Activated naive CD8-positive, alpha-beta T cell treated with anti-CD3 and anti-CD28 coated beads, Interleukin-2, amount 10 ng/mL, durations not matched to agents 7 days and 5 days (primary cell): ENCODE measurements at places on chromosomes 11 and 22.

DNA sequence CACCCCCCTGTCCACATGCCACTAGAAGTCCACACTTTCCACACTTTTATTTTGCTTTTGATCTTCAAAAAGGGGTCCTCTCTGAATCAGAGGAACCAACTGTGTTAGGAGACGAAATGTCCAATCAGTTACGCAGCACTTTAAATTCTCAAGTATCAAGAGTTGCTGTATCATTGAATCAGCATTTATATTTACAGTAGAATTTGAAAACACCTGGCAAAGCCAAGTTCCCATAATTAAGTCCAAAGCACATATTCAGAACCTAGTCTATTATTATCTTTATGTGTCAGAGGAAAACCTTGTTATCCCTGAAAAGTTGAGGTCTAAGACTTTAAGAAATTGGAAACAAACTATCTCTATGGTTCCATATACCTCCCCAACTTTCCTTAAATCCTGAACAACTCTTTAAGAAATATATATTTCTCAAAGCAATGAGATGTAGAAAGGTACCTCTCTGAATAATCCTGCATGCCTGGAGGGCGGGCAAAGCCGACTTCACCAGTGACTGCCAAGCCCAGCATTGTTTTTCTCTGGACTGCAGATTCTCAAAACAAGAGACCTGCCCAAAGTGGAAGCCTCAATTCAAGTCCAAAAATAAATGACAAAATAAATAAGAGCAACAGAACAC is 75.9 kb upstream of the ARFGAP3 start:
- H3K27ac ChIP-seq: no peak overlapping the region
- H3K4me3 ChIP-seq: peak overlapping the region; percentile 20
- peaks cover 3% of the 10 kb centered on the region for H3K36me3 ChIP-seq
- no peaks in the 10 kb centered on the region for H3K27me3 ChIP-seq
- DNase-seq: no peak

GRCh38 chr11:8016440-8016839 is 29.3 kb downstream of the EIF3F start:
- H3K27me3 ChIP-seq: peaks cover 48% of the 10 kb centered on the region
- no peak for DNase-seq
- no peak overlapping the region for H3K27ac ChIP-seq
- peaks cover 9% of the 10 kb centered on the region for H3K4me1 ChIP-seq
- no peaks in the 10 kb centered on the region for H3K36me3 ChIP-seq
- no peak overlapping the region for H3K4me3 ChIP-seq

DNA sequence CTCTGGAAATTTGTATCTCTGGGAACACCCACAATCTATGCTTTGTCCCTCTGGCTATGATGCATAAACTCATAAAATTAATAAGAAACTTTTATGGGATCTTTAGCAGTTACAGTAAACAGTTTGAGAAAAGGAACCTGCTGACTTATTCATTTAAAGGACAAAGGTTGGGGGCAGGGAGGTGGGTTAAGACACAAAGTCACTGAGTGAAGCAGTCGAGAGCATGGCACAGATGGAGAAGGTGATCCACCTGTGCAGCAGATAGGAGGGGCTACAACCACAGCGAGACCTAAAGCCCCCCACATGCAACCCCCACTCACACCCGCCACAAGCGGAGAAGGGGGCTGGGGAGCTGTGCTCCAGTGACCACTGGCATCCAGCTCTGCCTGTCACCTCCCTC is 45.0 kb downstream of the SMCO4 start:
- peaks cover 4% of the 10 kb centered on the region for H3K4me1 ChIP-seq
- no peak overlapping the region for H3K27ac ChIP-seq
- H3K36me3 ChIP-seq: no peaks in the 10 kb centered on the region
- no peak overlapping the region for H3K4me3 ChIP-seq
- DNase-seq: no peak

DNA sequence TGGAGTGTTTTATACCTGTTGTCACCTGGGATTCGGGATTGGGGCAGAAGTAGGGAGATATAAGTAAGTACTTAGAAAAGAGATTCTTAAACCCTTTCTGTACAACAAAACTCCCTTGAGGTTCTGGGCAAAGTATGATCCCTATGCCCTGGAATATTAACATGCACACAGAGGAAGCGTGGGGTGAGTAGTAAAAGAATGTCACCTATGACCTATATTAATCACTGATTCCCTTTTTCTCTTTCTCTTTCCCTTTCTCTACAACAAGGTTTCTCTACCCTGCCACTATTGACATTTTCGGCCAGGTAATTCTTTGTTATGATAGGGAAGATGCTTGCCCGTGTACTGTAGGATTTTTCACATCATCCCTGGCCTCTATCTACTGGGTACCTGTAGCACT is 209.7 kb upstream of the PLET1 start:
- no peaks in the 10 kb centered on the region for H3K4me1 ChIP-seq
- no peak overlapping the region for H3K4me3 ChIP-seq
- no peaks in the 10 kb centered on the region for H3K36me3 ChIP-seq

- H3K27ac ChIP-seq: no peak overlapping the region
- no peak overlapping the region for H3K4me3 ChIP-seq
- no peak for DNase-seq
- no peaks in the 10 kb centered on the region for H3K4me1 ChIP-seq
- no peaks in the 10 kb centered on the region for H3K27me3 ChIP-seq
Observed at GRCh38 chr11:77967121-77967520, 27.3 kb downstream of the INTS4 start.

DNA sequence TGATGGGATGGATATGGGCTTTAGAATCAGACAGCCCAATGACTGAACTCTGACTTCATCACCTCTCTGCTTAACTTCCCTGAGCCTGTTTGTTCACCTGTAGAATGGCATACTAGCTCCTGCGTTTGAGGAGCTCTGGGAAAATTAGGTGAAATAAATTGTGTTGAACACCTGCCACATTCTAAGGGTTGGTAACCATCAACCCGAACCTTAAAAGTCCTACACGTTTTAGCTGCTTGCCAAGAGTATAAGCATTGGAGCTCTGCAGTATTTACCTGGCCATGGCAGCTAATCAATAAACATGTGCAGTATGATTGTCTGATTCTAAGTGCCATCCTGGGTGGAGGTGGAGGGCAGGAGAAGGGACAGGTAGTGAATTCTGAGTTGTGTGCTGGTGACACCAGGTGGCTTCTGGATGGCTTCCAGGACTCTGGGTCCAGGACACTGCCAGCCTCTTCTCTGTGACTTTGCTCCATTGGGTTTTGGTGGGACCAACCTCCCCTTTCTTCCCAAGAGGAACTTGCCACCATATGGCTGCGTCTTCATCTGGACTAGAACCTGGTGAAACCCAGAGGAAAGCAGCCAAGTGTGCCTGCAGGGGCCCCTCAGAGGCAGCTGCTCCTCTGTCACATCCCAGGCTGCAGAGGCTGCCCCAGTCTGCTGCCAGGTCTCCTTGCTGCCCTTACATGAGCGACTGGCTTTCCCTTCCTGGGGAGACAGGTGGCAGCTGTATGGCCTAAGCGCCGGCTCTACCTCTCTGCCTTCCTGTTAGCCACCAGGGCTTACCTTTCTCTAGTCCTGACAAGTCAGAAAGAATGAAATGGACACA is 85.6 kb downstream of the CACNG2 start:
- H3K36me3 ChIP-seq: no peaks in the 10 kb centered on the region
- no peak overlapping the region for H3K27ac ChIP-seq
- no peaks in the 10 kb centered on the region for H3K4me1 ChIP-seq
- no peak for DNase-seq
- no peak overlapping the region for H3K4me3 ChIP-seq
- H3K27me3 ChIP-seq: peaks cover 14% of the 10 kb centered on the region

GRCh38 chr11:93512073-93512475 is 31.1 kb downstream of the SMCO4 start:
- no peak for DNase-seq
- H3K4me3 ChIP-seq: peak overlapping the region; percentile 43
- peaks cover 11% of the 10 kb centered on the region for H3K27me3 ChIP-seq

DNA sequence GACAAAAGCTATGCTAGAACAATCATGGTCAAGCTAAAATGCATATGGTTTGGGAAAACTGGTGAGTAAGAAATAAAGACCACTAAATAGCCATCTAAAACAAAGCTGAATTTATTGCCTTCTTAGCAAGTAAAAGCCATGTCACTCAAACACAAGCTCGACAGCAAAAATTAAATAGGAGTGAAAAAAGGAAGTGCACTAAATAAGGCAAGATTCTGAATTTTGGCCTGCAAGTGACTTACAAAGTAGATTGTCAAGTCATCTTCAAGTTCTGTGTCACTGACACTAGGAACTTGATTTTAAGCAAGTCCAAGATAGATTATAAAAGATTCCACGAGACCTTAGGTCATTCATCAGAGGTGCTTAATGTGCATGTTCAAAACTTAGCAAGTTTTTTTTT is 27.4 kb downstream of the TUG1 start:
- no peak overlapping the region for H3K27ac ChIP-seq
- DNase-seq: no peak
- H3K4me3 ChIP-seq: no peak overlapping the region
- peaks cover 2% of the 10 kb centered on the region for H3K4me1 ChIP-seq
- no peaks in the 10 kb centered on the region for H3K36me3 ChIP-seq
